NCI-H1930 (cell line): ENCODE measurements at places on chromosomes 1 and 21.

DNA sequence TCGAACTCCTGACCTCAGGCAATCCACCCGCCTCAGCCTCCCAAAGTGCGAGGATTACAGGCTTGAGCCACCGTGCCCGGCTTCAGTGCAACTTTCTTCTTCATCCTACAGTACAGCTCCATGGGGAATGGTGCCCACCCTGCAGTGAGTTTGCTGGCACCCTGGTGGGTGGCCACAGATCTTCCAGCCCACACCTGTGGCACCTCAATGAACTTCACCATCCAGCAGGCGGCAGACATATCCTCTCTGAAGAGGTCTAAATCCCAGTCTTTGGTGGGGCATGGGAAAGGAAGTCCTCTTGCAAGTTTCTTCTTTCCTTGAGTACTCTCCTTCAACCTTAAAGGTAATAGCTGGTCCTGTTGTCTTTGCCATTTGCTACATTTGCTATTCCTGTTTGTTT is 18.1 kb upstream of the ZBTB8A start:
- DNase-seq = no peak

DNA sequence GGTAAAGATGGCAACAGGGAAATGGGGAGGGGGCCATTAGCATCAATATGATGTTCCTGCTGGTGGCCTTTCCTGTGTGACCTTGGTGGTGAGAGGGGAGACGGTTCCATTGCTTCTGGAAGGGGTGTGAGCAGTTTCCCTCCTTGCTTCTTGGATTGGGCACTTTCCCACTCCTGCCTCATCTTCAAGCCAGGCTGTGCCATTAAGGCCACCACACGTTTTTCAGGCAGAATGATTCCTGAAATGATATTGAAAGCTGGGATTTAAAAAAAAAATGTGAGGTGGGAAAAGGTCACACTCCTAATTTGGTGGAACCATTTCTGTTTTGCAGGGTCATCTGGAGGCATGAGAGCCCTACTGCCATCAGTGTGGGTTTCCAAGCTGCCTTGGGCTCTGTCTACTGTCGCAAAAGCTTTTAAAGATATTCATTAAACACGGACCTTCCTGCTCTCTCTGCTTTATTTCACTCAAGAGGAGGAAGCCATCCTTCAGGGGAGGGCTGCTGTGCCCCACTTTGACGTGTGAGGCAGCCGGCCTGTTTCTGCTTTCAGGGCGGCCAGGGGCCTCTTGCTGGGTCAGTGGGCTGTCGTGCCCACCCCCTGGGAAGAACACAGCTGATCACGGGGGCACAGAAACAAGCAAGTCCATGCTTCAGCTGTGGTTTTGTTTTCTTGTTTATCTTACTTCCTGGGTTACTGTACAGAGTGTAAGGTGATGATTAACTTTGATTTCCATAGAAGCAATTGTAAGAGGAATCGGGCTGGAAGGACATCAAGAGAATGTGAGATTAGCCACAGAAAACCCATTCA is 8.0 kb downstream of the RIIAD1 start:
- no peak for DNase-seq

- no peak for DNase-seq
These were observed 44.2 kb upstream of the AK4 start for GRCh38 chr1:65103807-65104206.

GRCh38 chr1:103424650-103425049 is 100.8 kb upstream of the RNPC3 start:
- no peak for DNase-seq

- no peak for DNase-seq
These were observed 101.0 kb upstream of the COG2 start for GRCh38 chr1:230541306-230541705.
